ENCODE measurements at places on chromosomes 11 and 22.

DNA sequence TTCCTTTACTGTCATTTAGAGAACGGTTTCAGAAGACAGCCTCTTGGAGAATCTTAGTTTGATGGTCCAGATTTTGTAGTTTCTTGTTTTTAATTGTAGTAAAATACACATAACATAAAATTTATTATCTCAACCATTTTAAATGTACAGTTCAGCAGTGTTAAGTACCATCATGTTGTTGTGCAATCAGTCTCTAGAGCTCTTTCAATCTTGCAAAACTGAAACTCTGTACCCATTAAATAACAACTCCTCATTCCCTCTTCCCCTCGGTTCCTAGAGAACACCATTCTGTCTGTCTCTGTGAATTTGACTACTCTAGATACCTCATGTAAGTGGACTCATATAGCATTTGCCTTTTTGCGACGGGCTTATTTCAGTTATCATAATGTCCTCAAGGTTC lies 69.8 kb downstream of the GRIK4 start:
- no peak for DNase-seq
- no peaks in the 10 kb centered on the region for H3K36me3 ChIP-seq
- H3K4me3 ChIP-seq, result no peak overlapping the region
- H3K27me3 ChIP-seq, result no peaks in the 10 kb centered on the region

- no peak for DNase-seq
- H3K36me3 ChIP-seq, result no peaks in the 10 kb centered on the region
- no peak overlapping the region for H3K4me3 ChIP-seq
- peaks cover 12% of the 10 kb centered on the region for H3K4me1 ChIP-seq
- no peaks in the 10 kb centered on the region for H3K27me3 ChIP-seq
Observed at GRCh38 chr11:77505956-77506355, 32.1 kb upstream of the PAK1 start.

- no peaks in the 10 kb centered on the region for H3K27me3 ChIP-seq
- DNase-seq, result no peak
- no peak overlapping the region for H3K27ac ChIP-seq
- H3K36me3 ChIP-seq, result no peaks in the 10 kb centered on the region
Observed at GRCh38 chr22:21819183-21819770, 48.2 kb downstream of the MAPK1 start.

DNA sequence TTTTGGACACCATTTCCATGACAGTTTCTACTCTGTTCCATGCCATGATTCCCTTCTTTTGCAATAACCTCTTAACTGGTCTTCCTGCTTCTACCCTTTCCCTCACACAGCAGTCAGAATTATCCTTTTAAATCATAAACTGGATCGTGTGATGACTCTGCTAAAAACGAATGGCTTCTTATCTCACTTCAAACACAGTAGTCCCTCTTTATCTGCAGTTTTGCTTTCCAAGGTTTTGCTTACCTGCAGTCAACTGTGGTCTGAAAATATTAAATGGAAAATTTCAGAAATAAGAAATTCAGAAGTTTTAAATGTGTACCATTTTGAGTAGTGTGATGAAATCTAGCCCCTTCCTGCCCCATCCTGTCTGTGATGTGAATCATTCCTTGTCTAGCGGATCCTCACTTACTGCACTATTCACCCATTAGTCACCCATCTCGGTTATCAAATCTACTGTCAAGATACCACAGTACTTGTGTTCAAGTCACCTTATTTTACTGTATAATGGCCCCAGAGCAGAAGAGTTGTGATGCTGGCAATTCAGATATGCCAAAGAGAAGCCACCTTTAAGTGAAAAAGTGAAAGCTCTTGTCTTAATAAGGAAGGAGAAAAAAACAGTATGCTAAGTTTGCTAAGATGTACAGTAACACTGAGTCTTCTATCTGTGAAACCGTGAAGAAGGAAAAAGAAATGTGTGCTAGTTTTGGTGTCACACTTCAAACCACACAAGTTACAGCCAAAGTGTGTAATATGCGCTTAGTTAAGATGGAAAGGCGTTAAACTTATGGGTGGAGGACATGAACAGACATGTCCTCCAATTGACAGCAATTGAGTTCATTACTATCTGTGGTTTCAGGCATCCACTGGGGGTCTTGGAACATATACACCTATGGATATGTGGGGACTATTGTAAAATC lies 283.0 kb downstream of the DDX10 start:
- H3K27ac ChIP-seq, result no peak overlapping the region
- no peaks in the 10 kb centered on the region for H3K4me1 ChIP-seq
- no peak for DNase-seq

DNA sequence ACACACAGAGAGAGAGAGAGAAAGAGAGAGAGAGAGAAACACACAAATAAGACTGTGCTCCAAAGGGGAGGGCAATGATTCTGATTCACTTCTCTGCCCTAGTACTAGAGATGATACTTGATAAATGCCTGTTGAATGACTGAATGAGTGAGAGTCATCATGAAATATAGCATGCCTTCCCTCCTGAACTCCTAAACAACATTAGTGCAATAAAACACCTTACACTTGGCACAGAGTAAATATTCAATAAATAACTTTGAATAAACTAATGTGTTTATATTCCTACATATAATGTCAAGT lies 511.2 kb upstream of the RAG2 start:
- H3K36me3 ChIP-seq, result no peaks in the 10 kb centered on the region
- no peaks in the 10 kb centered on the region for H3K27me3 ChIP-seq
- H3K4me3 ChIP-seq, result no peak overlapping the region
- no peak overlapping the region for H3K27ac ChIP-seq
- H3K4me1 ChIP-seq, result no peaks in the 10 kb centered on the region
- DNase-seq, result no peak

- peaks cover 20% of the 10 kb centered on the region for H3K4me1 ChIP-seq
- no peaks in the 10 kb centered on the region for H3K36me3 ChIP-seq
- H3K27ac ChIP-seq, result peak within 1 kb of the TSS; percentile 68
- H3K4me3 ChIP-seq, result peak within 1 kb of the TSS; percentile 44
- no peaks in the 10 kb centered on the region for H3K27me3 ChIP-seq
Observed at GRCh38 chr22:19524170-19525115, at the start of gene CLDN5. Gene CLDN5, minus strand, starts transcription at chr22:19524410. Its CDS starts 155 bp downstream, at chr22:19524255.

DNA sequence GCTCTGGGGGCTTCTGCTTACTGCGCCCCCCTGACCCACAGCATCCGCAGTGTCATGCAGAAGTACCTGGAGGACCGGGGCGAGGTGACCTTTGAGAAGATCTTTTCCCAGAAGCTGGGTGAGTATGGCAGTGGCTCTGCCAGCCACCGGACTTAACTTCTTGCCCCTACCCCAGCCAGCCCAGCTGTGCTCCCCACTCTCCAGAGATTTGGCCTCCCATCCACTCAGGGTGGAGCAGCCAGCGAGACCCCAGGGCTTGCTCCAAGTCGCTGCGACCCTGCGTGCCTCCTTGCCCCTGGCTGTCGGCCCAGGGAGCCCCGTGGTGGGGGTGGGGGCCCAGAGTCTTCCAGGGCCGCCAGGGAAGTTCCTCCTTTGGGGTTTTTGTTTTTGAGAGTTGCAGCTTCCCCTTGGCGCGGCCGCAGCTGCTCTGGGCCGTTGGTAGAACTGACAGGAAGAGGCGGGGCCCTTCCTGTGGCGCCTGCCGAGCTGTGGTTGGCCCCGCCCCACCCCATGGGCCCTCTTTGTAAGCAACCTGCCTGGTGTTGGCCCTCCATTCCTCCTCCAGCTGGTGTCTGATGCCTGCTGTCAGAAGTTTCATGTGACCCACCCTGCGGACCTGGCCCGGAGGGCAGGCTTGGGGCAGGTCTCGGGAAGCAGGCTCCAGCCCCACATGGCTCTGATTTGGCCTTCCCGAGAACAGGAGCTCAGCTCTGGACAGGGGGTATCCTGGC lies 11.1 kb downstream of the GRK2 start:
- peak overlapping the region; percentile 39 for H3K4me3 ChIP-seq
- H3K27ac ChIP-seq, result peak overlapping the region; percentile 92
- DNase-seq, result no peak
- peaks cover 76% of the 10 kb centered on the region for H3K4me1 ChIP-seq
- no peaks in the 10 kb centered on the region for H3K27me3 ChIP-seq

DNA sequence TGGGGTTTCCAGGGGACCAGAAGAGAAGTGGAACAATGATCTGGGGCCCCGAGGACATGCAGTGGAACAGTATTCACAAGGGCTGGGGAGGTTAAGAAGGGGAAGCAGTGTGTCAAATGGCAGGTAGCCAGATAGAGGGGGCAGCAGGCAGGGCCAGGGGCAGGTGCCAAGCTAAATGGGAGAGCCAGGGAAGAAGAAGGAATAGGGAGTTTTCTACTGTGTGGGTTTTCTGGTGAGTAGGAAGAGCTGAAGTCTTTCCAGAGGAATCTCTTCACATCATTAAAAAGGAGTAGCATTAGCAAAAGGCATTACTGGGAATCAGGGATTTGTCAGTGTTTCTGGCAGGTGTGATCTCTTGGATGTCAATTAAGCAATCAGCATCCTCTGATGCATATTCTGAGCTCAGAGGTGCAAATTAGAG lies 55.8 kb downstream of the IRAG1 start:
- DNase-seq, result no peak
- H3K27me3 ChIP-seq, result no peaks in the 10 kb centered on the region
- no peak overlapping the region for H3K4me3 ChIP-seq
- no peaks in the 10 kb centered on the region for H3K36me3 ChIP-seq
- peak overlapping the region; percentile 70 for H3K27ac ChIP-seq
- peaks cover 32% of the 10 kb centered on the region for H3K4me1 ChIP-seq

DNA sequence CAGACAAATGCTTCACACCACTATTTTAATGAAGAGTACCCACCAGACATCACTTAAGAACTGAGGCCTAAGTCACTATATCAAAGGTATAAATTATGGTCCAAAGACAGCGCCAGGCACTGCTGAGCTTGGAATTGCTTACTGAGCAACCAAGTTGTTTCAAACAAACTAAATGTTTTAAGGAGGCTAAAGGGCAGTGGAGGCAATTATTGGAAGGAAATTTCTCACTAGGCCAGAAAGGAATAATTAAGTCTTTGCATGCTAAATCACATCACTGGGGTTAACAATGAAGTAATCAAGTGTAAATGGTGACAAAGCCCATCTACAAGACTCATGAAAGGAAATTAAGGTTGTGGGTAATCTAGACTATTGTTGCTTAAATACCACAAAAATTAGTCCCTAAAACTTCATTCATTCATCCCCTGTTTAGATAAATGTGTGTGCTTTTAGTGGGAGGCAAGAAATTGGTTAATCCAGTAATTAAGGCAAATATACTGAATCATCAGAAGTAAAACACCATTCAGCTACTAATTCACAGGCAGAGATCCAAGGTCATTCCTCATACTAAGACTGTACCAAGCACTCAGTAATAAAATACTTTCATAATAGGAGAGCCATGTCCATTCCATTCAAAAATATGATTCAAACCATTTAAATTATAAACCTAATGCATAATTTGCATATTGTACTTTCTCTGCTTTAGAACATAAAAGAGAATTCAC lies 21.2 kb downstream of the LGR4 start:
- no peak overlapping the region for H3K4me3 ChIP-seq
- H3K4me1 ChIP-seq, result peaks cover 34% of the 10 kb centered on the region
- H3K27ac ChIP-seq, result no peak overlapping the region
- no peaks in the 10 kb centered on the region for H3K27me3 ChIP-seq

- no peaks in the 10 kb centered on the region for H3K27me3 ChIP-seq
- DNase-seq, result no peak
- H3K4me3 ChIP-seq, result no peak overlapping the region
Observed at GRCh38 chr11:116397602-116398084, 375.1 kb downstream of the BUD13 start.

- H3K36me3 ChIP-seq, result no peaks in the 10 kb centered on the region
- H3K27me3 ChIP-seq, result no peaks in the 10 kb centered on the region
- no peak overlapping the region for H3K27ac ChIP-seq
- no peak overlapping the region for H3K4me3 ChIP-seq
- H3K4me1 ChIP-seq, result no peaks in the 10 kb centered on the region
Observed at GRCh38 chr11:28703371-28703770, 595.2 kb downstream of the METTL15 start.

- no peaks in the 10 kb centered on the region for H3K27me3 ChIP-seq
- peaks cover 8% of the 10 kb centered on the region for H3K4me1 ChIP-seq
- no peaks in the 10 kb centered on the region for H3K36me3 ChIP-seq
- no peak for DNase-seq
Observed at GRCh38 chr11:18780896-18781295, 10.7 kb downstream of the PTPN5 start.

- no peaks in the 10 kb centered on the region for H3K36me3 ChIP-seq
- no peaks in the 10 kb centered on the region for H3K4me1 ChIP-seq
- no peaks in the 10 kb centered on the region for H3K27me3 ChIP-seq
- no peak overlapping the region for H3K4me3 ChIP-seq
Observed at GRCh38 chr11:133843454-133843987, 1.8 kb downstream of the SPATA19 start.
